ENCODE measurements at places on chromosomes 16 and 17.

- no peak for DNase-seq
Observed at GRCh38 chr16:27402964-27403600, 1.1 kb downstream of the IL21R start.

GRCh38 chr17:2950846-2951245 lies 112.6 kb downstream of the OR1D5 start:
- no peak for DNase-seq

GRCh38 chr17:1229349-1229899 lies 40.8 kb upstream of the BHLHA9 start:
- no peak for DNase-seq

GRCh38 chr16:67967183-67967957 lies 1.1 kb downstream of the SLC12A4 start:
- DNase-seq: no peak

DNA sequence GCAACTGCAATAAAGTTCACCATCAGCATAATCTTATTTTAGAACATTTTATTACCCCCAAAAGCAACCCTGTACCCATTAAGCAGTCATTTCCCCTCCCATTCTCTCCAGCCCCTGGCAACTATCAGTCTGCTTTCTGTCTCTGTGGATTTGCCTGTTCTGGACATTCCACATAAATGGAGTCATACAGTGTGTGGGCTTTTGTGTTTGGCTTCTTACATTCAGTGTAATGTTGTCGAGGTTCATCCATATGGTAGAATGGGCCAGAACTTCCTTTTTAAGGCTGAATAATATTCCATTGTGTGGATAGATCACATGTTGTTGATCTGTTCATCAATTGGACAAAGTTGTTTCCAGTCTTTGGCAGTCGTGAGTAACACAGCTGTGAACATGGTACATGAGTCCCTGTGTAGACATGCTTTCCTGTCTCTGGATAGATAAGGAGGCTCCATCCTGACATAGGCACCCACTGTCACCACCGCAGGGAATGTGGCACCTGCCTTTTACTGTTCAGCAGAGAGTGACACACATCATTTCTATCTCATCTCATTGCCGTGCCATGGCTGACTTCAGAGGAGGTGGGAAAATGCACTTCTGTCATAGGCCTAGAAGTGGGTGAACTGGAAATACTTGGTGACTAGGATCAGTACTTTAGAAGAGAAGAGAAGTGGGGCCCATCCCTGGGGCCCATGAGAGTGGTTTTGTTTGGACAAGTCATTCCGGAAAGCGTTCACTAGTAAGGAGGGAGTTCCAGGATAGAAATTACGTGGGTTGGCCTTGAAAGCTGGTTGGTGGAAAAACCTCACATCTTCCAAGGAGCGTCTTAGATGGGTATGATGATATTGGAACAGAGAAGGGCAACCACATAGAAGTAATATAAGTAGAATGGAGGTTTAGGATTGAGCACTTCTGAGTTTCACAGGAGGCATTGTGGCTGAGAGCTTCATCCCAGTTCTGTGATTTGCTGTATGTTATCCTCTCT lies 25.8 kb downstream of the EPN2 start:
- DNase-seq: no peak

GRCh38 chr16:10189861-10190390 lies 7.7 kb upstream of the GRIN2A start:
- DNase-seq: no peak

DNA sequence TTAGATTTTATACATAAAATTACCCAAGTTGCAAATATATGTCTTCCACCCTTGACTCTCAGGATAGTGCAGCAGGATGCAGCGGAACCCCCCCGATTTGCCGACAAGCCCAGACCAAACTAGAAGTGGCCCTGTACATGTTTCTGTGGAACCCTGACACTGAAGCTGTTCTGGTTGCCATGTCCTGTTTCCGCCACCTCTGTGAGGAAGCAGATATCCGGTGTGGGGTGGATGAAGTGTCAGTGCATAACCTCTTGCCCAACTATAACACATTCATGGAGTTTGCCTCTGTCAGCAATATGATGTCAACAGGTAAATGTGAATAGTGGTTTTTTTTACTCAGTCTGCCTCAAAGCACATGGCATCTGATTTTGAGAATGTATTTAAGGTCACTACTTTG lies 70.7 kb downstream of the OMG start:
- no peak for DNase-seq

DNA sequence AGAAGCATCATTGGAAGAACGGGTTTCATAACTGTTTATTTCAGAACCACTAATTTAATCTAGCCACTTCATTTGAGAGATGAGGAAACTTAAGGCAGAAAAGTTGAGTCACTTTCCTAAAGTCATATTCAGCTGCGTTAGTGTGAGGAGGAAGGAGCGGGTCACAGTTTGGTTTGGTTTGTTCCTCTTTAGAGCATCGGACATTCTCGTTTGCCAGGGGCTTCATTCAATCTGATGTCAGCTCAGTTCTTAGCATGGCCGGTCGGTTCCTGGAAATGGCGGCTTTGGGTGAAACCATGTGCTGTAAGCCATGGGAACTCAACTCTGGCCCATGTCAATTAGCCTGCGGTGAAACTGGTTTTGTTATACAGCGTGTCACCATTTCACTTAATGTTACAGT lies 186.5 kb downstream of the LGALS9B start:
- no peak for DNase-seq

DNA sequence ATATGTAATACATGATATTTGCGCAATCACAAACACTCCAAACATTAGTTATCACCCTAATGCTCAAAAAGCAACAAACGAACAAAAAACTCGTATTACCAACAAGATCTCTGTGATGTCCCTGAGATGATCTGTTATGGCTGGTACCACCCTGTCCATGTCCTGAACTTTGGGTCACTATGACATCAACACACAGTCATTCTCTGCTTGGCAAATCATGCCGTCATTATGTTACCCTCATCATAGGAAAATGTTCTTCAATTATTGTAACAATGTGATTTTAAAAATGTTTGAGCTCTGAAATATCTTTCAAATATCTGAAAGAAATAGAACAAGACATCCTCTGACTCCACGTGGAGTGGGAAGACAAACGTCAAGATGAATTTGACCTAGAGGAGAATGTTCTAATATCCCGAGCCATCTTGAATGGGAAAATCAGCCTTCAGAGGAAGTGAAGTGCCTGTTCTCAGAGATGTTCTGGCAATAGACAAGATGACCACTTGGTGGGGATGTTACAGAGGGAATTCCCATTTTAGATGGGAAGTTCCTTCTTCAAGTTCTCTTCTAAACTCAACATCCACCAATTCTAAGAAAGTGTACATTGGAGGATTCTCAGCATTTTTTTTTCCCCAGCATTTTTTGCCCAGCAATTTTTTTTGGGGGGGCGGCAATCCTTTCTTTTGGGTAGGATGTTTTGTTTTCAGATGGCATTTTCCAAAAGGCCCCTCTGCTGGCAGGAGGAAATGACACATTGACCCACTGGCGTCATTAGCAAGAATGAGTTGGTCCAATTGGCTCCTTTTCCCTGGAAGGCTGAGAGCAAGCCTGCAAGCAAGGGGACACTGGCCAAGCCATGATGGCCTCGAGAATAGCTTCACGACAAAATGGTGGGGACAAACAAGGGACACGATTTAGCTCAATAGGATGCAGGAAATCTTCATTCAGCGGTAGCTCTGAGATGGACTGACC lies 3.7 kb upstream of the HSD17B2 start:
- no peak for DNase-seq

GRCh38 chr16:31214708-31215286 lies 878 bp downstream of the TRIM72 start:
- DNase-seq: no peak

DNA sequence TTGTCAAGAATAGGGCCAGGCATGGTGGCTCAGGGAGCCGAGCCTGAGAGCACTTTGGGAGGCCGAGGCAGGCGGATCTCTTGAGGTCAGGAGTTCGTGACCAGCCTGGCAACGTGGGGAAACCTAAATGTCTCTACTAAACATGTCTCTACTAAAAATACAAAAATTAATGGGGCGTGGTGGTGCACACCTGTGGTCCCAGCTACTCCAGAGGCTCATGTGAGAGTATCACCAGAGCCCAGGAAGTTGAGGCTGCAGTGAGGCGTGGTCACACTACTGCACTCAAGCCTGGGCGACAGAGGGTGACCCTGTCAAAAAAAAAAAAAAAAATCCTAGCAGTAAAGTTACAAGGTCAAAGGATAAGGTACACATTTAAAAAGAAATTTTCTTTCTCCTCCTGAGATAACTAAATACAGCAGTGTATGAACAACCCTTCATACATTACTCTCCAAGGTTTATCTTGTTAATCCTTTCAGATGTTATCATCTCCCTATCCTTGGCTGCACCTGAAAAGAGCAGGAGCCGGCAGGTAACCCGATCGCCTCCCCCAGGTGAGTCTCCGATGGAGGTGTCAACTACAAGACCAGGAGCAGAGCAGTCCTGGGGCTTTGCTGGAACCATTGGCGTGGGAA lies 122.3 kb downstream of the GOSR1 start:
- DNase-seq: no peak

DNA sequence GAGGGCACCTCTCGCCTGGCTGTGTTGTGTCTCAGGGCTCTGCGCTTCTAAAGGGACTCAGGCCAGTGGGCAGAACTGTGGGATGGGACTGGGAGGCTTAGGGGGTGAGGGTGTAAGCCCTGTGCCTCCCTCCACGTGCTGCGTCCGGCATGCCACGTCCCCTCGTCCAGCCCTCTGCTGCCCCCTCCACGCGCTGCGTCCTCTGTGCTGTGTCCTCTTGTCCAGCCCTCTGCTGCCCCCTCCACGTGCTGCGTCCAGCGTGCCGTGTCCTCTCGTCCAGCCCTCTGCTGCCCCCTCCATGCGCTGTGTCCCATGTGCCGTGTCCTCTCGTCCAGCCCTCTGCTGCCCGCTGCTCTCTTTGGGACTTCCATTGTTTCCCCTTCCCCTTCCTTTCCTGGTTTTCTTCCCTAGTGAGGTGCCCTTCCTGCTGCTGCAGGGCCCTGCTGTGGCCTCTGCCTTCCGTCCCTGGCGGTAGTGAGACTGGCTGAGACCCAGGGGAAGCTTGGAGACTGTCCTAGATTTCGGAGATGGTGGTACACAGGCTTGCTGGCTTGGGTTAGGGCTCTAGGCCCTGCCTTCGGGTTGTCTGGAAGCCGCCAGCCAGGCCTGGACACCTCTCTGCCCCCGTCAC lies 6.4 kb upstream of the ZNF750 start:
- no peak for DNase-seq

GRCh38 chr17:21058098-21058893 lies 15.5 kb upstream of the USP22 start:
- DNase-seq: no peak

GRCh38 chr17:6067060-6067459 lies 3.1 kb upstream of the WSCD1 start:
- no peak for DNase-seq

DNA sequence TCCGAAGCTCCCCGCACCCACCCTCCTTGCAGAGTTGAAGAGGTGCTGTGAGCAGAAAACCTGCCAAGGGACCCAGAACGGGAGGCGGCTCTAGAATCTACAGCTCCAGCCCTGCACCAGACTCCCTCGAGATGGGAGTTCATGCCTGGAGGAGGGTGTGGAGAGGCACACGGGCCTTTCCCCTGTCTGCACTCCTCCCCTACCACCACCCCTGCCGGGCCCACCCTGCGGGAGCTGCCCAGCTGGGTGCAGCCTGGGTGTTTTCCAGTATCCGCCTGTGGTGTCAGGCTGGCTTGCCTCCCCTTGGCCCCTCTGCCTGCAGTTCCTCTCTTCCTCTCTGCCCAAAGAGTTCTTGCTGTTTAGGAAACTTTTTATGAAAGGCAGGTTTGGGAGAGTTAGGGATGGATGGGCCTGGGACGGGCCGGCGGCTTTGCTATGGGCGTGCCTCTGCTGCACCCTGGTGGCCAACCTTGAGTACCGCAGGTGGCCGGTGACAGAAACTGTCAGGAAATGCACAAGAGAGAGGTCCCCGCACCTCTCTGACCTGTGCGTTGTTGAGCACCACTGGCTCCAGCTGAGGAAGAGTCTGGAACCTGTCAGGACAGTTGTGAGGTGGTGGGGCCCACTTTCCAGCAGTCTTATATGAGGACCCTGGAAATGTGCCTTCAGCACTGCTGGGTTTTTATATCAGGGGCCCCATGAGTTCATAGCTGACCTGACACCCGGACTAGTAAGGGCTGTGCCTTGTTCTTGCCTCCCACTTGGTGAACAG lies 354.1 kb downstream of the SEC14L1 start:
- peak; percentile 54 for DNase-seq

GRCh38 chr17:42997390-42997983 lies 732 bp upstream of the RPL27 start:
- no peak for DNase-seq

DNA sequence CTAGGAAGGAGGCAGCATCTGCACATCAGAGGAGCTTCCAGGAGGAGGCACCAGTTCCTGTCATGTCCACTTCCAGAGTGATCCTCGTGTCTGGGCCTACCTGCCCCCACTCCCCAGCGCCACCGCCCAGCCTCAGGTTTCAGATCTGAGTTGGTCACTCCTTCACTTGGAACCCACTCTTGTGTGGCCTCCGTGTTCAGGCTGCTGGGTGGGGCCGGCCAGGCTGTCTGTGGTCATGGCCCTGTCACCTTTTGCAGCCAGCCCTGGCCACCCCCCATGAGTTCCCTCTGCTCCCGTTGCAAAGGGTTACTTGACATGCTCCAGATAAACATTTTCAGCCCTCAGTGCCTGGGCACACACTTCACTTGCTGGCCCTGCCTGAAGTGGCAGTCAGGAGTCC lies 26.6 kb upstream of the SPPL2C start:
- no peak for DNase-seq

DNA sequence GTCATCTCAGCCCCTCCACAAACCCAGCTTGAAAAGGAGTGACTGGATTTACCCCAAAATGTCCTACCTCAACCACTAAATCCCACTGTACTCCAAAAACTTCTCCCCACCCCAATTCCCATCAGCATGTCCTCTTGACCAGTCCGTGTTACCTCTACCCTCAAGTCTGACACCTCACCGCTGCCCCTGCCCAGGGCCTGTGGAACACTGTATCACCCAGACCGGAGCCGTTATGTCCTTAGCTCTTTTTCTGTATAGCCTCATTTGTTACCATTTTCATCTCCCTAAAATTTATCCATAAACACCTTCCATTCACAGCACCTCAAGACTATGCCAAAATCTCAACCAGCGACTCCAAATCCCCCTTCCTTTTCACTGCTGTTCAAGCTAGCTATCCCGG lies 2.4 kb downstream of the PHF23 start:
- DNase-seq: no peak

- DNase-seq: no peak
Observed at GRCh38 chr16:16864536-16864935, 485.6 kb downstream of the NPIPA7 start.

GRCh38 chr17:19534562-19535149 lies 1.0 kb downstream of the SLC47A1 start:
- no peak for DNase-seq

GRCh38 chr17:21475571-21475970 lies 99.4 kb downstream of the KCNJ12 start:
- DNase-seq: no peak

DNA sequence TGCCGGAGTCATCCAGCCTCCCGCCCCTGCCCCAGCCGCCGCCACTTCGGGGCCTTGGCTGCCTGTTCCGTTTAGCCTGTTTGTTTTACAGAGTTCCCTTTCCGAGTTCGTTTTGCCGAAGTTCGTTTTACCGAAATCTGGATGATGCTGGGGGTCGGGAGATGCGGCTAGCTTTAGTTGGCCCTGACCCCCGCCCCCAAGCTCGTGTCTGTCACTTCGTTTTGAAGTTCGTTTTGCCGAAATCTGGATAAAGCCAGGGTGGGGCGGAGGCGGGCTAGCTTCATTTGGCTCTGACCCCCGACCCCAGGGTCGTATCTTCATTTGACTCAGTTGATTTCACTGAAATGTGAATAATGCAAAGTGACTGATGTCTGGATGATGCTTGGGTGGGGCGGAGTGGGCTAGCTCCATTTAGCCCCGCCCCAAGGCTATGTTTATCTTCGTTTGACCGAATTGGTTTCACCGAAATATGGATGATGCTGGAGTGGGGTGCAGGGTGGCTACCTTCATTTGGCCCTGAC lies 591 bp downstream of the PSMD7 start:
- no peak for DNase-seq
